ENCODE measurements at places on chromosomes 1 and 21.

DNA sequence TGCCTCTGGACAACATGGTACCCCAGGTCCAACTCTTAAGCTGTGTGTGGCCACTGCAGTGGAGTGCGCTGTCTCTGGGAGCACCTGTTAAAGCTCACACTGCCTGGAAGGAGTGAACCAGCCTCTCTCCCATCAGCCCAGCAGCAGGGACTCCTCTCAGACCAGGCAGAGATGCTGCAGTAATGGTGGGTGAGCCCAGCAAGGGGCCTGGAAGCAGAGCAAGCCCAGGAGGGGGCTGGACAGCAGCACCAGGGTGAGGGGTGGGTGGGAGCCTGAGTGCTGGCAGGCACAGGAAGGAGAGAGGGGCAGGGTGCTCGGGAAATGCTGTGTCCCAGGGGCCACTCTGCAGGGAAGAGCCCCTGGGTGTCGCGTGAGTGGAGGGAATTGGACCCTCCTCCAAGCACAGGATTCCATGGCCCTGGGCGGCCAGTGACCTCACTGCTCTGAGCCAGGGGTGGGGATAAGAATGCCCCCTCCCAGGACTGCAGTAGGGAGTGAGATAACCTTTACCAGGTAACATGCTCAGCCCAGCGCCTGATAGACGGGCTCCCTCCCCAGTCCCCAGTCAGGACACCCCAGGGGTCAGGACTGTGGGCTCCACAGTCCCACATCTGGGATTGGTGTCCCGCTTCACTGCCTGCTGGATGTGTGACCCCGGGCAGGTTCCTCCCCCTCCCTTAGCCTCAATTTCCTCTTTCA, 313.1 kb downstream of the MATN1 start:
- peak; percentile 3 for DNase-seq

DNA sequence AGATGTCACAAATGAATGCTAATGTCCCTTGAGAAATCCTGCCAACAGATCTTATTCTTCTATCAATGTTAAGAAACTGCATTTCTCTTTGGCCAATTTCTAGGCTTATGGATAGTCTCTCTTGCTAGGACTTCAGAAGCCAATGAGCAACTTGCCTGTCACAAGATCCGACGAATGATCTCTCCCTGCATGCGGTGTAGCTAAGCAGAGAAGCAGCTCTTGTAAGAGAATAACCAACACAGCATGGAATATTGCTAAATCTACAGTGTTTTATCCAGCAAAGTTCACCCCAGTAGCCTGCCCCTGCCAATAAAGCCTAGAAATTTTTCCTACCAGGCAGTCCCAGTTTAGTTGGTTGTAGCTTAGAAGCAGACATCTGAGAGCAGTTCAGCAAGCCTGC, 2.1 kb upstream of the SLC44A5 start:
- DNase-seq, result no peak

GRCh38 chr1:9728451-9729295, 77.1 kb downstream of the PIK3CD start:
- DNase-seq, result no peak

DNA sequence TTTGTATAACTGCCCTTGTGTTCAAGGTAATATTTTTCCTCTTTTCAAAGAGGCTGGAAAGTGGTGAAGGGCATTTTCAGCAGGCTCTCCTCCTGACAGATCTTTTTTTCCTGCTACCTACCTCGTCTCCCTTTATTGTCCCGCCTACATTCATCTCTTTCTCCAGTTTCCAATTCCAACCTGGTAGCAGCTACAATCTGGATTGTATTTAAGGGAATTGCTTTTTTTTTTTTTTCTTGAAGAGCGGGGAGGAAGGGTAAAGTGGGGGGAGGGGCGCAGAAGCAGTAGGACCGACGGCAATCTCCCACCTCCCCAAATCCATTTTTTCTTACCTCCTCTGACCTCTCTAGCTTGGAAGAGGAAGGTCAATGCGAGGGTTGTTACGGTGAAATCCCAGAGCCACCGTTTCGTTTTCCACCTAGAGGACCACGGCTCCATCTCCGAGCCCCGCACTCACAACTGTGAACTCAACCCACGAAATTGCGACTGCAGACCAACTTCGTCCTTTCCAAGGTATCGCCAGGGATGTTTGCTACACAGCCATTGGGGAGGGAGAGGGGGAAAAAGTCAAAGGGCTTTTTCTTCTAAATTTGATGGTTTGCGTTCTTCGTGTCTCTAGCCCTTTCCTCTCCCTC, 464 bp downstream of the COL11A1 start:
- DNase-seq, result no peak

DNA sequence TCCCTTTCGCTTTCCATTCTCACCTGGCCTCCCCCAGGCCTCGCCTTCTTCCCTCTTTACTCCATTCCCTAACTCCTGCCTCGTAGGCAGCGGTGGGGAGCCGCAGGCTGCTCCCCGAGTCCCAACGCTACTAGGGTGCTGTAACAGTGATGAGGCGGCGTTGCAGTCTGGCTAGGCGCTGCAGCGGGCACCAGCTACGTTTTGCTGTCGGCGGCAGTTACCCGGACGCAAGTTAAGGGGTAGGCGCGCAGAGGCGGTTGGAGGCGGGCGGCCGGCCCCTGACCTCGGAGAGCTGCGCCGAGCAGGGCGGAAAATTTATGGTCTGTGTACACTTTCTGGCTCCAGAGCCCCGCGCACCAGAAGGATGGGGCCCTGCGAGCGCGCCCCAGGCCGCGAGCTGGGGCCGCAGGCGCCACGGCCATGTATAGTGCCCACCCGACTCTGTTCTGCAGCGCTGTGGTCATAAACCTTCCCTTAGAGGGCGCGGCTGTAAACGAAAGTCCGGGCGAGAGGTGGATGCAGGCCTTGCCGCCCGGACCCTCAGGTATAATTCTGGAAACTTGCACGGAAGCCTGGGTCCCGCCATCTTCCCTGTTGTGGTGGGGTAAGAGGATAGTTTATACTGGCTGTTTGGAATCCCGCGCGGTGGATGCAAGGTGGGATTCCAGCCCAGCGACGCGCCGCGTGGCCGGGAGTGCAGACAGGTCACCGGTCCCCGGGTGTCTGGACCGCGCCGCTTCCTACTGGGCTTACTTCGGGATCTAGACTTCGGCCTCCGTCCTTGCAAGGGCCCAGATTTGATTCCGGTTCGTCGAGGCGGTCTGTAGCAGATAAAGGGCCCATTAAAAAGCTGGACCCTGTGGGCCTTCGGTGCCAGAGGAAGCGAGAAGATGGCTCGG, 15.0 kb downstream of the HLX start:
- DNase-seq, result no peak

GRCh38 chr1:201062511-201063091, 39.1 kb upstream of the KIF21B start:
- no peak for DNase-seq
